ENCODE measurements at places on chromosomes 4 and X.

- no peak for DNase-seq
These were observed 91.7 kb downstream of the CORIN start for GRCh38 chr4:47746122-47746521.

DNA sequence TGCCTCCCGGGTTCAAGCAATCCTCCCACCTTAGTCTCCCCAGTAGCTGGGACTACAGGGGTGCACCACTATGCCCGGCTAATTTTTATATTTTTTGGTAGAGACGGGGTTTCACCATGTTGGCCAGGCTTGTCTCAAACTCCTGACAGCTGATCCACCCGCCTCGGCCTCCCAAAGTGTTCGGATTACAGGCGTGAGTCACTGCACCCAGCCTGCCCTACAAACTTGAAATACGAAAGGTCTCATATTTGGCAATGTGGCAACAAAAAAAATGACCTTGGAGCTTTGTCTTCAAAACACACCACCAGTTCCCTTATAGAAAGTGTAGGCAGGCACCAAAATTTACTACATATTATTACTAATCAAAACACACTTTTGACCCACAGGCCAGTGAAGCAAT is 22.9 kb upstream of the PTCHD1 start:
- no peak for DNase-seq

DNA sequence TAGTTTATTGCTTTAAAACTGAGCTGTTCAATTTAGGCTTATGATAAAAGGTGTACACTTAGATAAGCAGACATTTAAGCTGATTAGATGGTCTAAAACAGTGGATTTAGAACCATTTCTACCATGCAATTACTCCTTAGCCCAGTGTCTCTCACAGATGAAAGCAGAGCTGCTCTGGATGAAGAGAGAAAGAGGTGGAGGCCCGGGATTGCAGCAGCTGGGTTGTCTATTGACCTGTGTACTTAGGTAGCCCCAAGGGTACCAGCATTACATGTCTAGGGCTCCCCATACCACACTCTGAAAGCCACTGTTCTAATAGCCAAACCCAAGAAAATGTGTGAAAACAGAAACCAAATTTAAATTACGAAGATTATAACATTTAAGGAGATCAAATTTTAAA is 86.0 kb upstream of the GIMD1 start:
- no peak for DNase-seq

- no peak for DNase-seq
These were observed 91.5 kb upstream of the DHX15 start for GRCh38 chr4:24675721-24676389.

DNA sequence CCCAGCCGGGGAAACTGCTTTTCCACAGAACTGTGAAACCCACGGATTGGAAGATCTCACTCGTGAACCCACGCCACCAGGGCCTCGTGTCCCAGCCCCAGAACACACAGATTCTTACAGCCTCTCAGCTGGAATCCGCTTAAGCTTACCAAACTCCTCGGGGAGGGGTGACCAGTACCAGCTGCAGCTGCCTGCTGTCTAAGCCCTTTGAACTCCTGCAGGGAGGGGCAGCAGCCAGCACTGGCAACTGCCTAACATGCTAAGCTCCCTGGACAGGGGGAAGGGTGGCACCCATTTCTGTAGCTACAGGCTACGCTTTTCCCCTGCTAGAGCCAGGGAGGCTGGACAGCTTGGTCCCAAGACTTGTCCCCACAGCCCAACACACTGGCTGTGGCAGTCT is 38.4 kb downstream of the TBL1X start:
- DNase-seq: no peak

DNA sequence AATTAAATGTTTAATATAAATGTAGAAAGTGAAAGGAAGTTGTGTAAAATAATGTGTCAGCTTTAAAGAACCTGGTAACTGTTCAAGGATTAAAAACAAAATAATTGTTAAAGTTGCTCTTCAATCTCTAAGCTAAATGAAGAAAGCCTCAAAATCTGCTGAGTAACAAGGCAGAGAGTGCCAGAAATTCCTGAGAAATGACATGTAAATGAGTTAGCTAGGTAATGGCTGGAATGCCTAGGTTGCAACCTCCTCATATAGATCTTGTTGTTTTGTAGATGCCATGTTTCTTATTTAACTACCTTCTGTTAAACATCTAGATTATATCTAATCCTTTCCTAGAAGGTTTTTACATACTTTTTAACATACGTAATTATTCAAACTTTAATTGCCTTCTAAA is 763.6 kb upstream of the AGA start:
- DNase-seq: no peak

DNA sequence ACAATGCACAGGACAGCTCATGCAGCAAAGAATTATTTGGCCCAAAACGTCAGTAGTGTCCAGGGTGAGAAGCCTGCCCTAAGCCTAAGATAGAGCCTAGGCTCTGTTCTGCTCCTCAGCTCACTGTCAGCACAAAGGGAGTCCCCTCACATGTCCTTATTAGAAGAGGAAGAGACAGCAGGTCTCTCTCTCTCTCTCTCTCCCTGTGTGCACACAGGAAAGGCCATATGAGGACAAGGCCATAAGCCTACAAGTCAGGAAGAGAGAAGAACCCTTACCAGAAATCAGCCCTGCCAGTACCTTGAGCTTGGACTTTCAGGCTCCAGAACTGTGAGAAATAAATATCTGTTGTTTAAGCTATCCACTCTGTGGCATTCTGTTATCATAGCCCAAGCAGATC is 20.4 kb downstream of the FAM184B start:
- no peak for DNase-seq

GRCh38 chr4:164136180-164136616 is 617.7 kb upstream of the SMIM31 start:
- no peak for DNase-seq

DNA sequence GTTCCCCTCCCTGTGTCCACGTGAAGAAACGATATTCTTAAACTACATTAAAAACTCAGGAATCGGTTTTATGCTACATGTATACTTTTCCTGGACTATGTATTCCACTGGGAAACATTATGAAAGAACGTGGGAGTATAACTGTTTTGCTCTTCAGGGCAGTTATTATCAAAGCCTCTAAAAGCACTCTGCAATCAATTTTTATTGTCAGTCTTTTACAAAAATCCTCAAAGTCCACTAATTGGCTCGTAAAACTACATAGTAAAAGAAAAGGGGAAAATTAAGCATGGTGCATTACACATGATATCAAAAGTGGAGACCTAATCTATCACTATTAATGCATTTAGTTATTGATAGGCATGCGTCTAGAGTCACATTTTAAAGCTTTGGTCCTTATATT is 11.4 kb upstream of the CFAP299 start:
- DNase-seq: no peak

- DNase-seq: peak; percentile 52
These were observed 6.7 kb upstream of the ERCC6L start for GRCh38 chrX:72245461-72246089.

GRCh38 chr4:94036964-94037363 is 170.7 kb upstream of the SMARCAD1 start:
- no peak for DNase-seq

GRCh38 chr4:184400375-184400870 is 73.9 kb downstream of the IRF2 start:
- DNase-seq: no peak

- peak; percentile 53 for DNase-seq
These were observed 6.3 kb upstream of the TRPC5OS start for GRCh38 chrX:111869639-111870034.

DNA sequence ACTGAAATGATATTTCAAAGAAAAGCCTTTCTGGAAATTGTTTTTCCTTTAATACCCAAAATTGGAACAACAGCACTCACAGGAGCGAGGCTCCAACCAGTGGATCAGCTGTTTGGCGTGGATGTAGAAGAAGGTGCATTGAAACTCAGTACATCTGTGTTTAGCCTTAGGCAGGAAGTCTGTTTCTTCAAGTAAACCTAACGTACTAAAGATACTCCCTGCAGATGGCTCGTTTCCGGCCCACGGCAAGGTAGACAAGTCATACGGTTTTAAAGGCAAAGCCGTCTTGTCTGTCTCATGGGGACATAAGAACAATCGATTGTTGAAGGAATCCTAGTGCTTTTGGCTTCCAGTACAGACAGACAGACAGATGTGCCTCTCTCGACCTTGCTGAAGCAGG is 50.0 kb upstream of the CLCN4 start:
- DNase-seq: no peak

- DNase-seq: no peak
These were observed 13.6 kb upstream of the TCEAL4 start for GRCh38 chrX:103571726-103572125.

GRCh38 chr4:37659696-37660095 is 26.5 kb downstream of the RELL1 start:
- no peak for DNase-seq

DNA sequence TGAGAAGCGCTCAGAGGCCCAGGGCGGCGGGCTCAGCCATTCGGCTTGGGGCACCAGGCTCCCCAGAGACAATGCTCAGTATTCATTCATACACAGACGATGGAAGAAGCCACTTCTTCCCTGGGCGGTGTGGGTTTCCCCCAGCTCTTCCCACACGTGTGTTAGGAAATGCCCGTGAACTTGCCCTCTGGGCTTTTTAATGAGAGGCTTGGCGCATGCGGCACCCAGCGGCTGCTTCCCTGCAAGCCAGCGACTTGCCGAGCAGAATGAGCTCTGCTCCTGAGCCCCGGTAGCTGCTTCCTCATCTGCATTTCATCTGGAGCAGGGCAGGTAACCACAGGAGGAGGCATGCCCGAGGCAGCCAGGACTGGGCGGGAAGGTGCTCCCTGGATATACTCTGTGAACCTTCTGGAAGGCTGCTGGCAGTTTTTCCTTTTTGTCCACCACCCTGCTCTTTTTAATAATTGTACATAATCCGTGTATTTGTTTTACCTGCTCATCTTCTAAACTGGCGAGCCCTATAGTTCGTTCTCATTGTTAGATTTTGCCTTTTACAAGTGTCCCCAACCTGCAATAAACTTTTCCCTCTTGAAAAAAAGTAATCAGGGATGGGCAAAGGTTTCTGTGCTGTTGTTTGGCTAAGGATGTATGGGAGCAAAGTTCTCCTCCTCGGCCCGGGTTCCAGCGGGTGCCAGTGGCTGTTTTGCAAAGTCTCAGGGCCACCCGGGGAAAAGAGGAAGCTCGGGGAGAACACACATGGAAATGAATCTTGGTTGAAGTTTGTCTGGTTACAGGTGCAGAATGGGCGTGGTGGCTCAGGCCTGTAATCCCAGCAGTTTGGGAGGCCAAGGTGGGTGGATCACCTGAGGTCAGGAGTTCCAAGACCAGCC is 178.8 kb downstream of the DCLK2 start:
- no peak for DNase-seq

DNA sequence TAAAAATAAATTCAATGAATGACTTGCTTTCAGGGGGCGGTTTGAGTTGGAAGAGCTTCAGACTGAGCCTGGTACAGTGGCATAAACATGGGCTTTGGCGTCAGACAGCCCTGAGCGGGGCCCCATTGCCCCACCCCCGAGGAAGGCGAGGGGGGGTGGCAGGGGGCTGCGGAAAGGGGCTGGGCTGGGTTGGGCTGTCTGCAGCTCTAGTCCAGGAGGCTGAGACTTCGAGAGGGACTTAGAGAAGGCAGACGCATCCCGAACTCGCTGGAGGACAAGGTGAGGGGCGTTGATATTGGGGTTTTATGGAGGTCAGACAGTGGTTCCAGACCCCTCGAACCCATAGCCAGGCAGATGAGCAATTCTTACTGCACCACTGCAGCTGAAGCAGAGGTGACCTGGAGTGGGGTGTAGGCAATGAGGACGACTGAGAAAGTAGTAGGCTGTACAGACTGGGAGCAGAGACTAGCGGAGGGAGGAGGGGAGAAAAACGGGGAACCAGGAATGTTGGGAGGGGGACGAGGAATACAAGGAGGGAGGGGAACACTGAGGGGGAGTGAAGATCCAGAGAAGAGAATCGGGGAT is at the start of gene MAGED2:
Gene MAGED2, plus strand, starts transcription at position 222 of the 585 bp plus-strand sequence. CDS start 1,587 bp downstream, outside the sequence.
- DNase-seq: peak; percentile 21

GRCh38 chrX:1273896-1274295 is 5.3 kb downstream of the CSF2RA start:
- no peak for DNase-seq
